GM19239 (cell line): ENCODE measurements at places on chromosomes 11 and 22.

DNA sequence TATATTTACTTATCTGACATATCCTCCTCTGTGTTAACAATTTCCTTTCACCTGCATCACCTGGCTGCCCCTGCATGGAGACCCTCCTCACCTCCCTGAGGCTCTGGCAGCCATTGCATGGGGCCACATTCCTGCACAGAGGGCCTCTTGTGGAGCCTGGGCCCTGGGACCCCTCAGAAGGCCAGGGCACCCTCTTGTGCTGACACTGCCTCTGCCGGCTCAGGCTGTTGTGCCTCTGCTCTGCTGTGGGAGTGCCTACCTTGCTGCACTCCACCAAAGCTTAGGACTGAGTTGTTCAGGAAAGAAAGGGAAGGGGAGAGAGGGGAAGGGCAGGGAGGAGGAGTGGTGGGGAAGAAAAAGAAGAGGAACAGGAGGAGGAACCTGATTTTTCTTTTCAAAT is 194.5 kb downstream of the ADAMTS15 start:
- DNase-seq = no peak

- no peak for DNase-seq
Measured at GRCh38 chr22:25525376-25525775, 39.1 kb upstream of the GRK3 start.

- DNase-seq = no peak
Measured at GRCh38 chr11:12272821-12273617, 104.4 kb upstream of the PARVA start.

- DNase-seq = no peak
Measured at GRCh38 chr11:74185285-74185684, 14.2 kb downstream of the PPME1 start.

DNA sequence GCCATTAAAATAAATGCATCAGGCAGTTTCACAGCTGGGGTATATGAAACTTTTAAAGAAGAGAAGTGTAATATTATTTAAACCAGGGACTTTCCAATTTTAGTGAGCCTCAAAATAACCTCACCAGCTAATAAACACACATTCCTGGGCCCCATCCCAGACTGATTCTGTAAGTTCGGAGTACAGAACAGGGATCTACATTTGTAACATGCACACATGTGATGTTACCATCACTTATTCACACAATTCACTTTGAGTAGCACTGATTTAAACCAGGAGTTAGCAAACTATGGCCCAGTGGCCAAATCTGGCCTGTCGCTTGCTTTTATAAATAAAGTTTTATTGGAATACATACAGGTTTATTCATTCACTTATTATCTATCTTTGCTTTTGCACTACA is 62.0 kb downstream of the STK33 start:
- no peak for DNase-seq

GRCh38 chr11:36578458-36578857 is 10.7 kb downstream of the RAG1 start:
- DNase-seq = no peak

DNA sequence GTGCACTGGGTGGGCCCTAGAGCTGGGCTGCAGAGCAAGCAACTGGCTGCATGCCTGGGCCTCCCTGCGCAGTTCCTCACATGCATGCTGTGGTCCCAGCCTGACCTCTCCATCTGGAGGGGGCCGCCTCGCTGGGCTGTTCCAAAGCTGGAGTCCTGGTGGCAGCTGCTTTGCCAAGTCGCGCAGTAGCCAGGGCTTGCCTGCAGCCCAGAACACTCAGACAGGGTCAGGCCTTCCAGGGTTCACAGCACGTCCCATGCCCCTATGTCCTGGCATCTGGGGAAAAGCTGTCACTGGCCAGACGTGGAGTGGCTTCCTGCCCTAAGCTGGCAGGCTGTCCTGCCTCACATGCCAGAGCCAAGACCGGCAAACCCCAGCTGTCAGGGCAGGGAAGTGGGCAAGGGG is 16.5 kb upstream of the CDC42EP2 start:
- no peak for DNase-seq

GRCh38 chr22:40982482-40983385 is 31.6 kb downstream of the RBX1 start:
- DNase-seq = no peak

DNA sequence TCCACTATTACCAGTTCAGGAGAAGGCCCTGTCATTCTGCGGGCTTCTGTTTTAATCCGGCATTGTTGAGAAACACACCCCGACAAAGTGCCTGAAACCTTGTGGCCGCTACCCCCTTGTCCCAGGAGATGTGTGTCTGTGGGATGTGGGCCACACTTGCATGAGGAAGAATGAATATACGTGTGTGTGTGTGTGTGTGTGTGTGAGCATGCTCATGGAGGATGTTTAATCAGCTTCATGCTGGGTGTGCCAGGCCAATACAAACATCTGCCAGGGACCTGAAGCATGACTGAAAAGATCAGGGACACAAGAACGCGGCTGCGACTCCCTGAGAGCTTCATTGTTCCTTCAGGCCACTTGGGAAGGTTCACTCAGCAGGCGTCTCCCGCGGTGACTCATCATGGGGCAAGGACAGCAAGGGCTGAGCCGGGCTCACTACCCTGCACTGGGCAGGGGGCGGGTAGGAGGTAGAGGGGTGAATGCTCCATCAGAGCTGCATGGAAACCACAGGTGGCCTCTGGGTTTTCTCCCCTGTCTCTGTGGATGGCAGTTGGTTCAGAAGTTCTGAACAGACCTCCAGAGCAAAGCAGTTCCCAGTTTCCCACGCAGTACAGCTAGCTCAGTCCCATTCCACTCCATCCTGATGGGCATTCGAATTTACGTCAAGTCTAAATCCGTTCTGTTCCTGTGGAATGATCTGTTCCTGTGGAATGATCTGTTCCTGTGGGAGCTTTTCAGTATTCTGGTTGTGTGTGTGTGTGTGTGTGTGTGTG is 7.0 kb upstream of the MALAT1 start:
- no peak for DNase-seq

GRCh38 chr11:130313383-130314183 is 1.1 kb downstream of the ZBTB44 start:
- no peak for DNase-seq

- DNase-seq = no peak
Measured at GRCh38 chr22:29054251-29054767, 7.3 kb downstream of the C22orf31 start.

DNA sequence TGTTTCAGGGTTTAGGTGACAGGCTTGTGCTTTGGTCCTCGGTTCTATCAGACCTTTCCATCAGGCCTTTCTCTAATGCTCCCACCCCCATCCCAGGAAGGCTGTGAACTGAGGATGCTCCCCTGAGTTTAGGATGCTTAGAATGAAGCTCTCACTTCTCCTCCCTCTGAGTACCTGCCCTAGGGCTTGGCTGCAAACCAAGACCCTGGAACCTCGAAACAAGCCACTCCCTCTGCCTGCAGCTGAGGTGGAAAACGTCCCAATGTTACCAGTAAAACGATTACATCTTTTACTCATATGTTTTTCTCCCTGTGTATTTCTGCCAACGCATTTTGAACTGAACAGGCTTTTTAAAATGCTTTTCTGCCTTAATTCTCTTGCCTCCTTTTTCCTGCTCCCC is 54.5 kb upstream of the BMAL1 start:
- DNase-seq = no peak

- DNase-seq = peak; percentile 72
Measured at GRCh38 chr11:57567515-57568329, at the start of gene UBE2L6. UBE2L6 (minus strand) TSS chr11:57567672; CDS start chr11:57567611, 61 bp downstream.

DNA sequence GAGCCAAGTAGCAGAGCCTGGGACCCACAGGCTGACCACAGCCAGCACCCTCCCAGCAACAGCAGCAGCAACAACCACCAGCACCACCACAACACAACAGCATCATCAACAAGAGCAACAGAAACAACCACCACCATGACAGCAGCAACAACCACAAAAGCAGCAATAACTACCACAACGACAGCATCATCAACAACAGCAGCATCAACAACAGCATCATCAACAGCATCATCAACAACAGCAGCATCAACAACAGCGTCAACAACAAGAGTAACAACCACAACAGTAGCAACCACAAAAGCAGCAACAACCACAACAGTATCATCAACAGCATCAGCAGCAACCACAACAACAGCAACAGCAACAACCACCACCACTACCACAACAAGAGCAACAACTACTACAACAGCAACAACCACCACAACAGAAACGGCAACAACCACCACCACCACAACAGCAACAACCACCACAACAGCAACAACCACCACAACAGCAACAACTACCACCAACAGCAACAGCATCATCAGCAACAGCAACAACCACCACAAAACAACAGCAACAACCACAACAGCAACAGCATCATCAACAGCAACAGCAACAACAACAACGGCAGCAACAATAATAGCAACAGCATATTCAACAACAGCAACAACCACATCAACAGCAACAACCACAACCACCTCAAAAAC is 22.1 kb upstream of the FGF3 start:
- DNase-seq = no peak

DNA sequence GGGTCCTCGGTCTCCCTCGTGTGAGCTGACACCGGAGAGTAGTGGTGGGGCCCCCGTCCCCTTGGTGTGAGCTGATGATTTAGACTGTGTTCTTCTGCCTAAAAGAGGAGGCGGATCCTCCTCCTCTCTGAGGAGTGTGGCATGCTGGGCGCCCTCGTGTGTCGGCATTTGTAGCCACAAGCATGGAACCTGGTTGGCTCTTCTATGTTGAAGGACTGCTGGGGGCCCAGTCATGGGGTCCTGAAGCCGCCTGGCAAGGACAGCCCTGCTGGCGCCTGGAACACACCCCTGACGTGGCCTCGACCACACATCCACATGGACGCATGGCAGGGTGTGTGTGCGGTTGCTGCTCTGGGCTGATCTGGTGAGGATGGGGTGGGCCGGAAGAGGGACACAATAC is 50.2 kb downstream of the AP2A2 start:
- no peak for DNase-seq

DNA sequence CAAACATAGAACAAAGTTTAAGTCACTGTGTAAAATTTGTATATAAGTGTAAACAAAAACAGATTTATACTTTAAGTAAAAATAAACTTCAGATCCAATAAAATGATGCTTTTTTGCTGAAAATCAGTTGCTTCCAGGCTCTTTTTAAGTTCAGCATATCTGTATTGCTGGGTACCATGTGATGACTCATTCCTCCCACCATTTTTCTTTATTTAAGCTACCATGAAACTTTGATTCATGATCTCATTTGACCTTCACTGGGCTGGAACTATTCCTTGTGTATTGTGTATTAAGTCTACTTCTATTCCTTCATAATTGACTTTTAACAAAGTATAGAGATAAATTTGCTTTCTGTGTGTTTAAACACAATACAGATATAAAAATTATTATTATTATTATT is 46.3 kb upstream of the RRM1 start:
- no peak for DNase-seq

DNA sequence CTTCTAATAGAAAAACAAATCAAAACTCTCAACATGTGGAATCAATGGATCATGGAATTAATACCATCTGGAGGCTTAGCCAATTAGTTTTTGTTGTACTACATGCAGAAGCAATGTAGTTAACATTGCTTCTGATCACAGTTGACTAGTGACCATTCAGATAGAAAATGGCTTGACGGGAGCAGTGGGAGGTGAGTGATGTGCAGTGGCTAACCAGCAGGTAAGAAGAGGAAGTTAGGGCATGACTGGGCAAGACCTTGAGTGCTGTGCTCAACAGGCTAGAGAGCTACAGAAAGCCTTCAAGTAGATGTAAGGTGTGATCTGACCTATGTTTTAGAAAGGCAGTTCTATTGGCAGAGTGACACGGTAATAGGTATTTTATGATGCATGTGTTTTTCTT is 60.7 kb upstream of the ALKBH3 start:
- no peak for DNase-seq

DNA sequence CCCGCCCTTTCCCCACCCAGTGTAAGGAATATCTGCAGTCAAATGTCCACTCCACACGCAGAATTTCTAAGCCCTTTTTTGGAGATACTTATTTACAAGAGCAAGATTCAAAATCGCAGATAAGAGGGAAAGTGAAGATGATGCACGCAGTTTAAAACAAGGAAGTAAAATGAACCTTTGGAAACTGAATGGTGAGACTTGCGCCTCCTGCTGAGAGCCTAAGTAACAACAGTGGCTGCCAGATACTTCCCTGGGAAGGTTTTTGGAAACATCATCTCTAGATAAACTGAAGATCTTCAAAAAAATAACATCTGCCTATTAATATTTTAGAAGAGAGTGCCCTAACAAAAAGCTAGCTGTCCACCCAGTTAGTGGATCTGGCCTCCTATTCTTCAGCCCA is 963.1 kb upstream of the FAT3 start:
- DNase-seq = no peak

DNA sequence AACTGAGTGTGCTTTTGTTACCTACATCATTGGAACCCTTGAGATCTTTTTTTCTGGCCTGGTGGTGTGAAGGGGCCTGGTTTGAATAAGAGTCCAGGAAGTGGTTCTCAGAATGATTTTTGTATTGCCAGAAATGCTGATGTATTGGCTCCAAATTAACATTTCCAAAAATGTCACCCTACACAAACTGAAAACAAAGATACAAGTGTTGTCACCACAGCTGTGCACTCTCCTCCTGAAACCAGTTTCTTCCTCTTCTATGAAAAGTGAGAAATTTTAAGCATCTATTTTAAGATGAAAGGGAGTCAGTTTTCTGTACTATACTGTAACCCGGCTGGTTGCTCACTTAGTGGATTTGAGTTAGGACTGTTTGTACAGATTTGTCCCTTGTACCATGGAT is 218.8 kb downstream of the PGR start:
- no peak for DNase-seq

DNA sequence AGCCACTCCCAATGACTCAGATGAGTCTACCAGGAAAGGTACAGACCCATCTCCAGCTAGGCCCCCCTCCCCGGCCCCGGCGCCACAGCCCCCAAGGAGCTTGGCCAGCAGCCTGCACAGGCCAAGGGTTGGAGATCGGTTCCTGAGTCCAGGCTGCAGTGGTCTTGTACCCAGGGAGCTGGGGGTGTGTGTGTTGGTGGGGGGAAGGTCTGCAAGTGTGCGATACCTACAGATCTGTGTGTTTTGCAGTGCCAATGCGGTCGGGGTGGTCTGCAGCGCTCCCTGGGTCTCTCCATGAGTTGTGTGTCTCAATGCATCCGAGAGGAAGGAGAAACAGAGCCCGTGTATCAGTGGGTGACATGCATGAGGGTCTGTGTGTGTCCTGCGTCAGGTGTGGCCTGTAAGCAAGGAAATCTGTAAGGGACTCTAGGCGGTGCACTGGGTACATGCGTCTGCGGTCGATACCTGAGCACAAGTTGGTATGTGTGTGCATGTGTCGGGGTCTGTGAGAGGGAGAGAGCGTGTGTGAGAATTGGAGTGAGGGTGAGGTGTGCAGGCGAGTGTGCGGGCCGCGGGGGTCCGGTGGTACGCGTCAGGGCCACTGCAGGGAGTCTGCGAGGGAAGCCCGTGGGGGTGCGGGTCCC is 645 bp downstream of the CDC42BPG start:
- no peak for DNase-seq

GRCh38 chr22:49404020-49404419 is 423.7 kb downstream of the BRD1 start:
- no peak for DNase-seq

- DNase-seq = no peak
Measured at GRCh38 chr11:113176599-113177360, 137.6 kb upstream of the TTC12 start.

DNA sequence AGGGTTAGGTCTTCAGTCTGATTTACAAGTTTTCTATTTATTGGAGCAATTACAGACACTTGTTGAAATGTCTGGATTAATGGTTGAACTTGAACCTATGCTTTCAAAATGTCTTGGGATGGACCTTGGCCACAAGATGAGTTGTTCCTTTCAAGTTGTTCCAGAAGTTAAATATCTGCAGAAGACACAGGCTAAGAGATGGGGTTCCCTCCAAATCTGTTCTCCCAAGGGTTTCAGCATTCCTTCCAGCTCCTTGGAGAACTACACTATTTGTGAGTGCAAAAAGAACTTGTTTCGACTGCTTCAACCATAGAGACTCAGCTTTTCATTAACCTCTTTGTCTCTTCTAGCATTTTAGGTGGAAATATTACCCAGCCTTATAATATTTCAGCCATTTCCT is 189.0 kb upstream of the BLID start:
- no peak for DNase-seq
